ENCODE measurements at places on chromosomes 12 and 14.

DNA sequence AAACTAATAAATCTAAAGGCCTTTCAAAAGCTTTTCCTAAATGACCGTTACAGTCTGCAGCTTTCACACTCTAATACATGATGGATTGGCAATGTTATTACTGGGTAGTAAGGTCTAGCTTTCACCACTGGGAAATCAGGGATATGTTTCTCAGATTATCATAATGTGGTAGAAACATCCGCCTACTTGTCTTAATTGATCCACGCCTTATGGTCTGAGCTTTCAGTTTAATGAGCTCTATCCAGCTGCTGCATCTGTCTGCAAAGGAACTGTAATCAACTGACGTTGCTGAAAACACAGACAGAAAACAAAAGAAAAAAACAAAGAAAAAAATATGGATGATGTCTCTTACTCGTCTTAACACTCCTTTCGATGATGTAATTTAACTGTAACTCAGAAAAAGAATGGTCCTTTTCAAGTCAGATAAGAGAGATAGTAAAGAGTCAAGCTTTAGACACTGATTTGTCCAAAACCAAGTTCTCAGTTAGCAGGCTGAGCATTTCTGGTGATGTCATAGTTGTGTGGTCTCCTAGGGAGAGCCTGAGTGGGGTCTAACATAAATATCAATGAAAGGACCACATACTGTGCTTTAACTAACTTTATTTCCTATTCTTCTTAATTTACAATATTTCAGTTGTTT lies 85.9 kb downstream of the C2CD5 start:
- DNase-seq, result no peak

DNA sequence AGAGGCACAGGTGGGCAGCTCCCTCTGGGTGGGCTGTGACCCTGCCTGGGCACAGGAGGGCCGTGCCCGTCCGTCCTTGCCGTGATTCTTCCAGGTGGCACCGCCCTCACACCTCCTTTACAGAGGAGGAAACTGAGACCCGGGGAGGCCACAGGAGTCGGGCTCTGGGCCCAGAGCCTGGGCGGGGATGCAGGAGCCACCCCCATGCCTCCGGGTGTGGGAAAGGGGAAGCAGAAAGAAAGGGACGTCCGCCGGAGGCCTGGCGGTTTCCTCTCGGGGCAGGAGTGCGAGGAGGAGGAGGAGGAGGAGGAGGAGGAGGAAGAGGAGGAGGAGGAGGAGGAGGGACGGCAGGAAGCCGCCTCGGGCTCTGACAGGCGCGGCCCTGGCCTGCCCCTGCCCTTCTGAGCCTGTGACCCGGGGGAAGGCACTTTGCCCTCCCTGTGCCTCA lies 23.0 kb downstream of the SH2B3 start:
- peak; percentile 83 for DNase-seq

GRCh38 chr12:84919271-84919670 lies 6.7 kb upstream of the SLC6A15 start:
- no peak for DNase-seq

DNA sequence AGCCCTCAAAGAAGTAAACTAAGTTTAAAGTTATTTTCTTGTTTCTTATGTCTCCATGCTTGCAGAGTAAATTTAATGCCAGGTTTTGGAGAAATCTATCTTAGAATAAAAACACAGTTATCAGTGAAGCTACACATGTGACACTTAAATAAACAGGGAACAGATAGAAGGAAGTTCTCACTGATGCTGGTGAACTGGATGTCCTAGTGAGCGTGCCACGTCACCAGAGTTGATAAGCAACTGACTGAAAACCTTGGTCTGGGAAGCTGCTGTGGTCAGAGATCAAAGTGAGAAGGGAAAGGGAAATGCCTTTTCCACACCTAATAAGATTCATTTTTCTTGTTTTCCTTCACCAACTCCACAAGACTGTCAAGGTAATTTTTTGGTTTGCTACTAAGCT lies 74.8 kb upstream of the PCED1B start:
- no peak for DNase-seq

DNA sequence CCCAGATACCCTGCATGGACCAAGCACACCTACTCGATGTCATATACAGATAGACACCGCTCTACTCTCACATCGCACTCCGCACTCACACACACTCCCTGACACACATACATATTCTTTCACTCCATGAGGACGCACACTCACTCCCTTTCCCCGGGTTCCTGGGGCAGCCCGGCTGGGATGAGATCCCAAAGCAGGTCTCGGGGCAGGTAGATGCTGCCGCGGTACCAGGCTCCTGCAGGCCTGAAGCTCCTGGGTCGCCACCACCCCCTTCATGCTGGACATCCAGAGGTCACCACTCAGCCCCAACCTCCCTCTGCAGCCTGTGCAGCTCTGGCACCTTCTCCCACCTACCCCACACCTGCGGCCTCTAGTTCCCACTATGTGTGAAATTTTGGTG lies 2.3 kb downstream of the C1QL4 start:
- DNase-seq, result no peak

GRCh38 chr12:100184549-100185145 lies 16.0 kb upstream of the ACTR6 start:
- no peak for DNase-seq

- DNase-seq, result no peak
These were observed 35.5 kb downstream of the PDZRN4 start for GRCh38 chr12:41223600-41223999.

DNA sequence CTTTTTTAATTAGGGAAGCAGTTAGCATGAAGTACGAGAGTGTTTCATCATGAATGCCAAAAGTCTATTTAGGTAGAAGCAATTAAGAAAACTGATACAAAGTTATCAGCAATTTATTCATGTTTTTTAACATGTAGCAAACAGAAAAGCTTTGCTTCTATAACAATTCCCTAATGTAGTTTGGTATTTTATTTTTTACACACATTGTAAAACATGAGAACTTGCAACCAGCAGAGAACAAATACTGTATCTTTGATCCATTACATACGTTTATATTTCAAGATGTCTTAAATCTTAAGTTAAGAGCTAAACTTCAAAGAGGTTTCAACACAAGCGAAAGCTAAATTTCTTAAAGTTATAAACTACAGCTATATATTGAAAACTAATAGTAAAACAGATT lies 39.3 kb downstream of the MED13L start:
- DNase-seq, result no peak

DNA sequence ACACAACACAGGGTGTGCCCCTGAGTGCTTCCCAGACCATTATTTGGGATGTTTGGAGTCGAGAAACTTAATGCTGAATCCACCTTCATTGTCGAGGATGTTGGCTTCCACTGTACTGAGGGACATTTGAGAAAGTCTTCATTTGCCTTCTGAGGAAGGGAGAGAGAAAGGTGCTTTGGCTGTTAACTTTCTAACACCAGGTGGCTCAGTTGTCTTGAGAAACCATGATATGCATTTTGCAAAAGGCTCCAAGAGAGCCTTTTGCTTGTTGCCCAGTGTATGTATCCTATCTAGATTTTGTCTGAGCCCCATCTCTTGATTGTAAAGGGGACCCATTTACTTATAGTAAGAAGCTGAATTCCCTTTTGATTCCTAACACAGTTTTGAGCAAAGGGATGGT lies 28.6 kb upstream of the NRXN3 start:
- DNase-seq, result no peak

- no peak for DNase-seq
These were observed 12.2 kb downstream of the PRORP start for GRCh38 chr14:35134329-35135123.

GRCh38 chr12:31353750-31354708 lies 28.1 kb upstream of the SINHCAF start:
- no peak for DNase-seq

DNA sequence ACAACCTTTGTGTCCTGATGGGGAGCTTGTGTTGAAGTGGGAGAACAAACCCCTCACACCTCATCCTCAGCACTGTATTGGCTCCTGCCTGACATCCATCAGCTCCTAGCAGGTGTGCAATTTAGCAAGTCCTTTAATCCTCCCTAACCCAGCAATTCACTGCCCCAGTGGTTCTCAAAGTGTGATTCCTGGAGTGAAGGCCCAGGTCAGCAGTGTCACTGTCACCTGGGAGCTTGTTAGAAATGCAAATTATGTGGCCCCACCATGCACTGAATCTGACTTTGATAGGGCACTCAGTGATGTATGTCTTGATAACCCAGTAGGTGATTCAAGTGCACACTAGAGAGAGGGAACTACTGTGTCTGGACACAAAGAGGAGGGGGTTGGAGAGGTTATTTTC lies 133.6 kb downstream of the FGD4 start:
- DNase-seq, result no peak

GRCh38 chr14:84760489-84761126 lies 769.3 kb upstream of the FLRT2 start:
- no peak for DNase-seq

GRCh38 chr12:82480606-82481005 lies 122.3 kb downstream of the METTL25 start:
- DNase-seq, result no peak

Measured in Peyer's patch (tissue), 4 donors.